ENCODE measurements at places on chromosomes 3 and 15.
A peak's percentile ranks its signal among the peaks of the same experiment; 100 is the strongest.

GRCh38 chr3:157116017-157116416, 43.9 kb downstream of the CCNL1 start:
- no peak for DNase-seq

- no peak for DNase-seq
Observed at GRCh38 chr3:105722943-105723556, 145.8 kb downstream of the CBLB start.

- DNase-seq, result no peak
Observed at GRCh38 chr3:46660003-46660402, 33.5 kb downstream of the ALS2CL start.

GRCh38 chr15:49187549-49188245, 17.6 kb downstream of the GALK2 start:
- no peak for DNase-seq

DNA sequence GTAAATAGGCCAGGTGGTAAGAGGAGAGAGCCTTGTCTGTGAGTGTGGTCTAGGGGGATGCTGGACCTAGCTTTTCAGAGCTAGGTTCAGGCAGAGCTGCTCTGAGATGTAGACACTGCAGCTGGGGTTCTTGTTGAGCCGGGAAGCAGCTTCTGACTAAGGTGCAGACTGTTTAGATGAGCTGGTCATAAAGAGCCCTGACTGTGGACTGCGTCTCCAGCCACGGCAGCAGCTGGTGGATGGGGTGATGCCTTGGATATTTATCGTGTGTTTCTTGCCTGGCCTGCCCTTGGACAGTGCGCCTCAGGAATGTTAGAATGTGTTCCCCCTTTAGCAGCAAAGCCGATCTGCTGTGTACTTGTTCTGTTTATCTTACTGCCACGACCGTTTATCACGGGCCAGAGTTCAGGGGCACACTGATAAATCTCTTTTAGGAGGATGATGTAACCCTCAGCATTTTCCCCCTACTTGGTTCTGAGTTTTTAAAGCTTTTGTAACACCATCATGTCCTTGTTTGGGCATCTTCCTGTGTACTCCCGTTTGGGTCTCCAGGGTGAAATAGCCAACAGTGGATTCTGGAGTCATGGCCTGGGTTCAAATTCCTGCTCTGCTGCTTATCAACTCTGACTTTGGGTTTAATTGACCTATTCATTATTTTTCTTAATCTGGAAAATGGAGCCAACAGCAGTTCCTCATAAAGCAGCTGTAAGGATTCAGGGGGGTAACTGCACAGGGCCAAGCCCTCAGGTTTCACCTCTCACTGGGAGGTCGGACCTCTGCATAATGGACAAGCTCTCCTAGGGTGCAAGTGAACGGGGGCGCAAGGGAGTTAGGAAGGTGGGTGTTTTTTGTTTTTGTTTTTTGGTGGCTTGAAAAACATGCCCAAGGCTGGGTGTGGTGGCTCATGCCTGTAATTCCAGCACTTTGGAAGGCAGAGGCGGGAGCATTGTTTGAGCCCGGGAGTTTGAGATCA, 51.4 kb downstream of the FLNB start:
- no peak for DNase-seq

DNA sequence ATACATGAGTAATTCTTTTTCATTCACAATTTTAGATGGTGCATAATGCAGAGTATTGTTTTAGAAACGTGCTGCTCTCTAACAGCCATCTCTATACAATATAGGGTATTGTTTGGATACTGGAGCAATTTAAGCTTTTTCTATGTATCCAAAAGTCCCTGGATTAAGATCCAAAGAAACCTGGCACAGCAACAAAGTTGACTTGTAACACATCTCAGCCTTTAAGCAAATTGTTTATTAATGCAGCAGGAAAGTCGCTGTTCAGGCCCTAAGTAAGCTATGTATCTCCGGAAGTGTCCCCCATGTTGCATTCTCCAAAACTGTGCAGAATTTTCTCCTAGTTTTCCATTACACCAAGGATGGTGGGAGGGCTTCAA, 7.3 kb downstream of the VGLL4 start:
- no peak for DNase-seq

DNA sequence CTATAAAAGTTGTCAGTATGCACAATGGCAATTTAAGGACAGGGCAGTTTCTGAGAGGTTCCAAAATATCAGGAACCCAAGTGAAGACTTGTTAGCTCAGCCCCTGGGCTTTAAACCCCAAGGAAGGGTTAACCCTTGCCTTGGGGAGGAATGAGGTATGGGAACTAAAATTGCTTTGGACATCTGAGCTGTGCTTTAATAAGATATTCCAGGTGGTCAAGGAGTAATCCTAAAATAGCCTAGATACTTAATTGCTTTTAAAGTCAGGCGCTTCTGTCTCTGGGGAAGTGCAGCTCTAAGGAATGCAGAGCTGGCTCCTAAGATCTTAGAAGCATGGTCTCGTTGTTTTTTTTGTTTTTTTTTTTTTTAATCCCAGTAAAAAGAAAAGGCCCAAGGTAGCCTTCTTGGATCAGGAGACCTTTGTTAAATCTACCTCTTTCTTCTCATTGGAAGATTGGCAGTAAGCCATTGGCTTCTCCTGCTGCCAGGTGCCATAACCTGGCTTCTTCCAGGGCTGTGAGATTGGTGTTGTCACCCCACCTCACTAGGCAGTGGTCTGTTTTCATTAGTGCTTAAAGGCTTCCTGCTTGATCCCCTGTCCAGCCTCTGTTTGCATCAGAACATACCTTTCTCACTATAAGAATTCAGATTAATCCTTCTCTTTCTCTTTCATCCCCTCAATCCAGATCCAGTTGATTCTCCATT, 24.5 kb downstream of the ARID3B start:
- peak; percentile 79 for DNase-seq

DNA sequence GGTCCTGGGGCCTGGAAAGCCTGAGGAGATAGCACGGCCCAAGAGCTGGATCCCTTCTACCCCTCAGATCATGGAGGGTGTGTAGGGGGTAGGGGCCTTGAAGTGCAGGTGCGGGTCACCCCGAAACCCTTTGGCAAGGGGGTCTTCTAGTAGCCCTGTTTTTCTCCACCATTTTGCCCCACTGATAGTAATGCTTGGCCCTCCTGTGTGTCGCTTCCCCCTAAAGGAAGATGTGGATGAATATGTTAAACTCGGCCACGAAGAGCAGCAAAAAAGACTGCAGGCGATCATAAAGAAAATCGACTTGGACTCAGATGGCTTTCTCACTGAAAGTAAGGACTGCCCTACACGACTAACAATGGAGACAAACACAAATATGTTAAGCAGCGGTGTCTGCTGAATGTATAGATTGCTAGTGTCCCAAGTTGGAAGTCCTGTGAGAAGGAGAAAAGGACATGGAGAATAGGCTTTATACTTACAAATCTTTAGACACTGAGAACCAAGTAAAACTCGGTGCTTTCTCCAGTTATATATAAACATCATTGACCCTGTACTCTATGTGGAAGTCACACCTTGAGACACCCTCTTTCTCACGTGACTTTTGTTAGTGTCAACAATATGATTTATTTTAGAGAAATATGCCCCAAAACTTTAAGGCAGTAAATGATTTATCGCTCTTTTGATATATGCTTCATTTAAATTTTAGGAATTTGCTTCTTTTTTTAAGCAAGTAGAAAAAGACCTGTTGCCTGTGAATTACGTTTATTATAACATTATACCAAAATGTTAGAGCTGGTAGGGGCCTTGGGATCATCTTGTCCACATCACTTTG, 802 bp downstream of the RCN2 start:
- no peak for DNase-seq

- DNase-seq, result no peak
Observed at GRCh38 chr3:171013822-171014748, 12.4 kb downstream of the SLC2A2 start.

- no peak for DNase-seq
Observed at GRCh38 chr15:67601073-67601472, 58.6 kb downstream of the MAP2K5 start.

DNA sequence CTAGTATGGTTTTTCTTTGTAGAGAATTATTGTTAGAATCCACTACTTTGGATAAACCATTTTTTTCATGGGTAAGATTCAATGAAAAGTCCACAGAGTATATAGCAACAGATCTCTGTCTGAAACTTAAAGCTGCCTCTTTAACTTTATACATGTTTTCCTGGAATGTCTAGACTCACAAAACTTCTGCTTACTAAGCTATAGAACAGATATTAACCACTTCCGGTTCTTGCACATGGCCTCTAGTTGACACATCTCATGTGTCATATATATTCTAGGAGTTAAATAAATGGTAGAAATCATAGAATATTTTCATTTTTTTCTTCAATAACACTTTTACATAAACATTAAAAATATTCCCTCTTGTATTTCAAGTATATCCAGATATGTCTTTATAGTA, 1693.9 kb downstream of the SI start:
- no peak for DNase-seq

DNA sequence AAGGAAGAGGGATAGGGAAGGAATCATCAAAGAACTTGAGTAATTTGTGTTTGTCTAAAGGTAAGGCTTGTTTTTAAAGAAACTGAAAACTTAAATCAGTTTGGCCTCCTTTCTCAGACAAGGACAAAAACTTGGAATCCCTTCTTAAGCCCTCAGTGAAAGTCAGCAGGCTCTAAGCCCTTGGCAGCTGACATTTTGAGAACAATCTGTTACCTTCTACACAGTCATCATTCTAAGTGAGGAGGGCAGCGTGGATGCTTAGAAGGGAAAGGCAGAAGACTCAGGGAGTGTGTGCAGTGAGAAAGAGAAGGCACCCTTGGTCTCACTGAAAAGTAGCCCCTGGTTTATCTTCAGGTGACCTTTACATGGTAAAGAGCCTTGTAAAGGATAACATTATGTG, 10.8 kb downstream of the HSPBAP1 start:
- no peak for DNase-seq

- DNase-seq, result no peak
Observed at GRCh38 chr3:197149-197827, 725 bp downstream of the CHL1 start.

GRCh38 chr15:66673410-66674322, 28.4 kb upstream of the SMAD6 start:
- no peak for DNase-seq

GRCh38 chr3:177444696-177445095, 247.4 kb upstream of the TBL1XR1 start:
- DNase-seq, result no peak

DNA sequence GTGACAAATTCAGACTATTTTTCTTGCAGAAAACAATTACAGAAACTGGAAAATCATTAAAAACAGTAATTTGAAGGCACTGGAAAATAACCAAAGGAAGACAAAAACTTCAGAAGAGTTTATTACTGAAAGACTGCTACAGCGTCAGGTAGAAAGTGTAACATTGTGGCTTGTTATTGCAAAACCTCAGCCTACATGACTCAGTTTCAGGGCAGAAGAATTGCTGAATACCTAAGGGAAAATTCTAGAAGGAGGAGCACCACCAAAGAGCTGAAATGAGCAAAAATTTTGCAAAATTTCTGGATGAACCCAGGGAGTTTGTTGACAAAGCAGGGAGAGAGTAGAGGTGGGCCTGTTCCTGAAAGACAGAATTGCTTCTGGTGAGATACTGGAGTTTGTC, 219.6 kb downstream of the C3orf38 start:
- no peak for DNase-seq
